ENCODE measurements at places on chromosomes 6 and 20.

DNA sequence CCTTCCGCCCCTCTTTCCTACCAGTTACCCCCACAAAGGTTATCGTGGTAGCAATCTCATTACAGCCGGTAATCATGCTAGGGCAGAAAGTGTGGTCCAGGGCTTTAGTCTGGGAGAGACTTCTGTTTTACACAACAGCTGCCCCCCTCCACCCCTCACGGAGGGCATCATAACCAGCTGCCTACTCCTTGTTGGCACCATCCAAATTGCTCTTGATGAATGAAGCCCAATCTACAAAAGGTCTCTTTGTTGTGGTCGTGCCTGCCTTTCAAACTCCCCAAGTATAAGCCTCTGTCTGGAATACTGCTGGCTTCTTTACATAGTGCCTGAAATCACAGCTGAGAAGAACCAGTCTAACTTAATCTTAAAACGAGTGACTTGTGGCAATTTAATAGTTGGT, 157.9 kb downstream of the INSM1 start:
- no peak for DNase-seq

- no peak for DNase-seq
Measured at GRCh38 chr20:46269372-46269771, 38.9 kb downstream of the CDH22 start.

DNA sequence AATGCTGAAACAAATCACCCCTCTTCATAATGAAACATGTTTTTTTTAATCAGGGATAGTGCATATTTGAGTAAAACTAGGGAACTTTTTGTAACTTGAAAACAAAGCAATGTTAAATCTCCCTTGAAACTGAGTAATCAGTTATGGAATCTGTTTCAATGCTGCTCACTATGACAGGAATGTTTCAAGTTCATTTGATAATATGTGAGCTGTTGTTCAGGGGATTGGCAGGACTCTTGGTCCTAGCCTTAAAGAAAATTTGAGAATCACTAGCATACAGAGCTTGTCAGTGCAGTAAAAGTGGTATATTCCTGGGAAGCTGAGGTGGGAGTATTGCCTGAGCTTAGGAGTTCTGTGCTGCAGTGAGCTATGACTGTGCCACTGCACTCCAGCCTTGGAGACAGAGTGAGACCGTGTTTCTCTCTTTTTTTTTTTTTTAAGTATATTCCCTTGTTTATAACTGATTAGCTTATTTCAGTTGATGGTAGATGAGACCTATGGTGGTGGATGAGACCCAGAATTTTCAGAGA, 21.6 kb upstream of the CALHM6 start:
- peak; percentile 52 for DNase-seq

DNA sequence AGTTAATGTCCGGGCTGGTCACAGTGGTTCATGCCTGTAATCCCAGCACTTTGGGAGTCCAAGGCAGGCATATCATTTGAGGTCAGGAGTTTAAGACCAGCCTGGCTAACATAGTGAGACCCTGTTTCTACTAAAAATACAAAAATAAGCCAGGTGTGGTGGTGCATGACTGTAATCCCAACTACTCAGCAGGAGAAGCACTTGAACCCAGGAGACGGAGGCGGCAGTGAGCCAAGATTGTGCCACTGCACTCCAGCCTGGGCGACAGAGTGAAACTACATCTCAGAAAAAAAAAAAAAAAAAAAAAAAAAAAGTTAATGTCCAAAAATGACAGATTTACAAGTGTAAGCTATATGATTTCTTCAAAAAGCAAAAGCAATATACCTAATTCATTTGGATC, 124.9 kb downstream of the CCDC170 start:
- no peak for DNase-seq

DNA sequence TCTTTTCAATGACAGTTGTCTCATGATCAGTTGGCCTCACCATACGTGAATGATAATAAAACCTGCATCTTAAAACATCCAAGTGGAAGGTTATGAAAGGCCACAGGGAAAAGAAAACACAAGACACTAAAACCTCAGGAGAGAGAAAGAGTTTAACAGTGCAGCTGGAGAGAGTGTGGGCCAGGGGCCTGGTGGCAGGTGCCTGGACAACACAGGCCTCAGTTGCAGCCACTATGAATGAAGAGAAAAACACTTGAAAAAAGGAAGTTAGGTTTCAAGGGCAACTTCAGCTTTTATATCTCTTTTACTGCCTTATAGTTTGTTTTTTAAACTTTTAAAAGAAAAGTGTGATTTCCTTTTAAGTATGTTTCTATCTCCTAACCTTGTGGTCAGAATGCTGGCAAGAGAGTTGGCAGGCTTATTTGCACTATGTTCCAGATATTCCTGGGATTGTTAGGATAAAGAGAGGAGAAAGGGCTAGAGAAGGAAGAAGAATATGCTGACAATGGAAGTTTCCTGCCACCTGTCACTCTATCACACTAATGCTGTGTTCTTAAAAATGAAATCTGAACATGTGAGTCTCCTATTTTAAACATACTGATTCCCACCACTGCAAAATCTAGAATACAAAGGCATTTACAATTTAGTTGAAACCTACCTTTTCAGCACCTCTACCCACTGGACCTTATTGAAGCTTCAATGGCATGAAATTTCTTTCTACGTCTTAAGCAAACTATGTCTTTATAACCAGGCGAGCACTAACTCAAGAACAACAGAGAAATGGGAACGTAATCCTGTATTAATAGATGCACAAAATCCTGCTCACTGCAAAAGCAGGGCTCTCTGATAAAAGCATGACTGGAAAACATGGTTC, 222.4 kb downstream of the CD83 start:
- no peak for DNase-seq

DNA sequence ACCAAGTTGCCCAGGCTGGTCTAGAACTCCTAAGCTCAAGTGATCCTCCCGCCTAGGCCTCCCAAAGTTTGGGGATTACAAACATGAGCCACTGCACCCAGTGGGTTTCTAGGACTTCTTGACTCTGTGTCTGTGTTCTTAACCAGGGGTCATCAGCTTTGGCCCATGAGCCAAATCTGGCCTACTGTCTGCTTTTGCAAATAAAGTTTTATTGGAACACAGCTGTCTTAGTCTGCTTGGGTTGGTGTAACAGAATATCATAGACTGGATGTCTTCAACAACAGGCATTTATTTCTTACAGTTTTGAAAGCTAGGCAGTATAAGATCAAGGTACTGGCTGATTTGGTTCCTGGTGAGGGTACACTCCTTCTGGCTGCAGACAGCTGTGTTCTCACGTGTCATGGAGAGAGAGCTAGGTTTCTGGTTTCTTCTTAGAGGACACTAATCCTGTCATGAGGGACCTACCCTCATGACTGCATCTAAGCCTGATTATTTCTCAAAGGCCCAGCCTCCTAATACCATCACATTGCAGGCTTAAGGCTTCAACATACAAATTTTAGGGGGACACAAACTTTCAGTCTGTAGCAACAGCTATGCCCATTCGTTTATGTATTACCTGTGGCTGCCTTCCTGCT, 23.3 kb downstream of the ARFGEF2 start:
- no peak for DNase-seq

DNA sequence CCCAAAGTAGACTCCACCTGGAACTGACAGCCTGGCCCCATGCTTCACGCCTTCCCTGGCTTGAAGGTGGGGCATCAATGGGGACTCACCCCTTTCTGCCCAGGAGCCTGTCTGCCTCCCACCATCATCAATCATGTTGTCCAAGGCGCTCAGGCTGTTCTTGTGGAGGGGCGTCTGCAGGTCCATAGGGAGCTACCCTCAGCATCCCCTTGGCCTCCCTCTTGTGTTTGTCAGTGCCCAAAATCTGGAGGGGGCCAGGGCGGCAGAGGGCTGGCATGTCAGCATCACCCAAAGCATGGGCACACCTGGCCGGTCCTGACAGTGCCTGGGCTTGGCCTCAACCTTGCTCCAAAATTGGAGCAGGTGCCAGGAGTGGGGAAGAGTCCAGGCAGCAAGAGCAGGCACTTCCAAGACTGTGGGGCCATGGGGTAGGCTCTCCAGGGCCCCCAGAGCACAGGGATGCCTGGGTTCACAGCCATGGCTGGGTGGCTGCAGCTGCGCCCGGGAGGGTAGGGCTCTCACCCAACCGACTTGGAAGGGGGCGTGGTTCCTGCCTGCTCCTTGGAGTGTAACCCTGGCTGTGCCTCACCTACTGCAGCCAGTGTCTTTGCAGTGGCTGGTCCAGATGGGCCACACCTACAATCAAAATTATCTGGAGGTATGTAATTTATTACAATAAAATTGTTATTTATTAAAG, 903.4 kb downstream of the EYS start:
- no peak for DNase-seq

DNA sequence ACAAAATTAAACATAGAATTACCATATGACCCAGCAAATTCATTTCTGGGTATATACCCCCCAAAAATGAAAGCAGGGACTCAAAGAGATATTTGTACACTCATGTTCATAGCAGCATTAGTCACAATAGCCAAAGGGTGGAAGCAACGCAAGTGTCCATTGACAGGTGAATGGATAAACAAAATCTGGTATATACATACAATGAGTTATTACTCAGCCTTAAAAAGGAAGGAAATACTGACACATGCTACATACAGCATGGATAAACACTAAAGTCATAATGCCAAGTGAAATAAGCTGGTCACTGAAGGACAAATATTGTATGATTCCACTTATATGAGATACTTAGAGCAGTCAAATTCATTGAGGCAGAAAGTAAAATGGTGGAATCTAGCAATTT, 5.3 kb upstream of the STX11 start:
- DNase-seq: no peak

GRCh38 chr20:29086938-29087337, 2170.5 kb upstream of the DEFB115 start:
- DNase-seq: no peak

GRCh38 chr6:164693944-164694343, 615.5 kb downstream of the C6orf118 start:
- DNase-seq: no peak

GRCh38 chr6:144741659-144742058, 456.5 kb downstream of the UTRN start:
- no peak for DNase-seq

DNA sequence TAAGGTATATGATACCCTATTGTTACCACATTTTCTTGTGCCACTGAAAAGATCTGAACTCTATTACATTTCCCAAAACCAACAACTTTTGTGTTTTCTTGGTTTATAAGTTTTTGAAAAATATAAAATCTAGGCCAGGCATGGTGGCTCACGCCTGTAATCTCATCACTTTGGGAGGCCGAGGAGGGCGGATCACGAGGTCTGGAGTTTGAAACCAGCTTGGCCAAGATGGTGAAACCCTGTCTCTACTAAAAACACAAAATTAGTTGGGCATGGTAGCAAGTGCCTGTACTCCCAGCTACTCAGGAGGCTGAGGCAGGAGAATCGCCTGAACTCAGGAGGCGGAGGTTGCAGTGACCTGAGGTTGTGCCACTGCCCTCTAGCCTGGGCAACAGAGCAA, 34.3 kb downstream of the SAMHD1 start:
- DNase-seq: no peak

- DNase-seq: no peak
Measured at GRCh38 chr6:3415082-3415453, 41.8 kb downstream of the SLC22A23 start.

DNA sequence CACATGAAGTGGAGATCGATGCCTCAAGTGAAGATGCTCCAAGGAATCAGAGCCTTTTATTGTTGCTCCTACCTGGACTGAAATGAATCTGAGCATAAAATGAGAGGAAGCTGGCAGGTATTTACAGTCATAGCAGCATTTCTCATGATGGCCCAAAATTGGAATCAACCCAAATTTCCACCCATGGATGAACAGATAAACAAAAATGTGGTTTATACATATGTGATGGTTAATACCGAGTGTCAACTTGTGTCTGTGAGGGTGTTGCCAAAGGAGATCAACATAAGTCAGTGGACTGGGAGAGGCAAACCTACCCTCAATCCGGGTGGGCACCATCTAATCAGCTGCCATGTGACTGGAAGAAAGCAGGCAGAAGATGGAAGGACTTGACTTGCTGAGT, 178.2 kb downstream of the PTPRT start:
- DNase-seq: no peak

DNA sequence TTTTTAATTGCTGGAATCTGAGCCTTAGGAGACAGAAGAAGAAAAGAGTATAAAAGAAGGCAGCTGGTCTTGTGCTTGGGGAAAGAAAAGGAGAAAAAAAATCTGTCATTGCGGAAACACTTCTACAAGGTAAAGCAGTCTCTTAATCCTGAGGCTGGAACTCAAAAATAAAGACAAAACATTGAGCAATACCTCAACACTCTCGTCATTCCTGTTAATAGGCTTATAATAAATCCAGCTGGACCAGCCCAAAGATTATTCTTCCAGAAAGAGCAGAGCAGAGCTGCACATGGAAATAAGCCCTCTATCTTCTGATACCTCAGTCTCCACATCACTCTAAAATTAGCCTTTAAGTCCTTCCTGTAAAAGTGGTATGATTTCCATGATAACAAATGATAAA, 62.0 kb upstream of the HIVEP1 start:
- DNase-seq: no peak

GRCh38 chr20:24543168-24543567, 73.7 kb downstream of the SYNDIG1 start:
- DNase-seq: no peak

GRCh38 chr6:56088641-56089040, 158.7 kb downstream of the COL21A1 start:
- no peak for DNase-seq

DNA sequence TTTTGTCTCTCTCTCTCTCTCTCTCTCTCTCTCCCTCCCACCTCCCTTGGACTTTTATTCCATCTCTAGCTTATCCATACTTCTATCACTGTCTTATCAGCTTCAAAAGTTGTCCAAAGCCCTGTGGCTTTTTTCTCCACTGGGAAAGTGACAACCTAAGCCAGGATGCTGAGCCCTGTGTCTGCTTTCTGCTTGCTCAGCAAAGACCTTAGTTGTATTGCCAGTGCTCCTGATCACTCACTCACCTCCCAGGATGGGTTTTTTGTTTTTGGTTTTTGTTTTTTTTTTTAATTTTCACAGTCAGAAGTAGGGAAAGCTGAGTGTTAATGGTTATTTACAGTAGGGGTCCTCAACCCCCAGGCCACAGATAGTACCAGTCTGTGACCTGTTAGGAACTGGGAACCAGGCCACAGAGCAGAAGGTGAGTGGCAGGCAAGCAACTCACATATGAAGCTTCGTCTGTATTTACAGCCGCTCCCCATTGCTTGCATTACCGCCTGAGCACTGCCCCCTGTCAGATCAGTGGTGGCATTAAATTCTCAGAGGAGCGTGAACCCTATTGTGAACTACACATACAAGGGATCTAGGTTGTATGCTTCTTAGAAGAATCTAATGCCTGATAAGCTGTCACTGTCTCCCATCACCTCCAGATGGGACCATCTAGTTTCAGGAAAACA, 125.0 kb upstream of the ID4 start:
- no peak for DNase-seq

DNA sequence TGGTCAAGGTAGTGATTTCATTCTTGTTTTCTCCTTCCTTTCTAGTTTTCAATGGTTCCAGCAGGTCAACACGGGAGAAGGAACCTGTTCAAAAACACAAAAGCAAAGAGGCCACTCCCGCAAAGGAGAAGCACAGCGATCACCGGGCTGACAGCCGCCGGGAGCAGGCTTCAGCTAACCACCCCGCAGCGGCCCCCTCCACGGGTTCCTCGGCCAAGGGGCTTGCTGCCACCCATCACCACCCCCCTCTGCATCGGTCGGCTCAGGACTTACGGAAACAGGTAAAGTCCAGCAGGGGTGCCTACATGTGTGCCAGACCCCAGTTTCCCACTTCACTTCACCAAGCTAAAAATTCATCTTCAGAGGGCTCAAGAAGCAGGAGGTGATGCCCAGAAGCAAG, 175.6 kb downstream of the DTNBP1 start:
- DNase-seq: no peak

All from foreskin fibroblast (primary cell).